ENCODE measurements at places on chromosomes 12 and 14. TPM values are rescaled to one million over a fixed set of nuclear protein-coding genes. Genes with fewer than 3 reads are reported as not detected.
A peak's percentile ranks its signal among the peaks of the same experiment; 100 is the strongest.

DNA sequence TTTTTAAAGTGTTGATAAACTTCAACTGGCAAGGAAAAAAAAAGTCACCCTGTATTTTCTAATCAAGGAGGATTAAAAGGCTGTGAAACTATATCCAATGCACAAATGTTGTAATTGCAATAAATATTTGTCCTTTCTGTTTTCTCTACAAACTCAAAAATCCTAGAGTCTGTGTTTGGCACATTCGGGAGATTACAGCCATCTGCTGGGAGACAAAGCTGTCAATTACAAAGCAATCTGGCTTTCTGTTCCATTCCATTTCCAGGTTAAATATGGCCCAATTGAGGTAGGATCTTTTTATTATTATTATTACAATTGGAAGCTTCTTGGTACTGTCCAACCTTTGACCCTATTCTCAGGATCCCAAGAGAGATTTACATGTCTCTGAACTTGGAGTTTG is 295.9 kb downstream of the DIO2 start:
- no peak for DNase-seq

- DNase-seq: no peak
These were observed 3.6 kb upstream of the TPI1 start for GRCh38 chr12:6863586-6864321.

DNA sequence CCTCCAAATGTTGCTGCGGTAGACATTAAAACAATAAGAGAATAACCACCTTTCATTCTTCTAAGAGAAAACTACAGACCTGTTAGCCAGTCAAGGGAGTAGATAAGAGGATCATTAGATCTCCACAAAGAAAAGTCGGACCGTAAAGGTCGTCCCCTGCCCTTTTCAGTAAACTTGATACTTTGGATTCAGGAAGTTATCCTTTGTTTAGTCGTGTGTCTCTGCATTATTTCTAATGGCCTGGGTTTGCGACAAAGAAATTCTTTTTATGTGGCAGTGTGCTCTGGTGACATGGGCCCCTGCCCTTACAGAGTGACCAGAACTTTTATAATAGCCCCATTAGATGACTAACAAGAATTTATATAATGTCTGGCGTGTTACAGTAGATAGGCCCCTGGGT is 44.6 kb upstream of the EVL start:
- DNase-seq: no peak

The IFNG-AS1 gene
- total RNA-seq: not detected

DNA sequence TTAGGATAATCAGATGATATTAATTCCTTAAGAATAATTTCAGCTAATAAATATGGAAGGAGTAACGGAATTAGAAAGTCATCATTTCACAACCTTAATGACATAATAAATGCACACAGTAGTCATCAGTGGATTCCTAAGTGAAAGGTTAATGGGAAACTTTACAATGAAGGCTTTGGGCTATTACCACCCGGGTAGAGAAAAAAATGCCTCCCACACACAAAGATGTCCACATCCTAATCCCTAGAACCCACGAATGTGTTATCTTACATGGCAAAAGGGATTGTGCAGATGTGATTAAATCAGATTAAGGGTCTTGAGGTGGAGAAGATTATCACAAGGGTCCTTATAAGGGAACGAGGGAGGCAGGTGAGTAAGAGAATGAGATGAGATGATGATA is 5.6 kb downstream of the TMED10 start:
- no peak for DNase-seq

- DNase-seq: peak; percentile 57
These were observed 9.6 kb downstream of the RDH16 start for GRCh38 chr12:56947633-56948456.

DNA sequence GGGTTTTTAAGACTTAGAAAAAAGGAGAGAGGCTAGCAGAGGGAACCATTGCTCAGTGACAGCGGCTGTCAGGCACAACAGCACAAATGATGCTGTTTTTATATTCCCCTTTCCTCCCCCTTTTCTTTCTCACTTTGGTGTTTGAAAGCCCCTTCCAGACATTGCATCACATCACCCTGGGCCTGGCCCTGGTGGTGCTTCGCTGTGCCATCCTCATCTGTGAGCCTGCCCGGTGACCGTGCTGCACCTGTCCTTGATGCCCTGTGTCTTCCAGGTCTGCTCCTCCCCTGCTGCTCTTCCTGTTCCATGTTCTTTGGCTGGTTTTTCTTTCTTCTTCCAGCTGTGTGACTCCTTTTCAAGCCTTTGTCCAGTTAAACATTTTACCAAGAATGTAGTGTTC is 24.8 kb downstream of the KLC1 start:
- no peak for DNase-seq

The DTX3 gene
- 15.9 TPM for total RNA-seq

DNA sequence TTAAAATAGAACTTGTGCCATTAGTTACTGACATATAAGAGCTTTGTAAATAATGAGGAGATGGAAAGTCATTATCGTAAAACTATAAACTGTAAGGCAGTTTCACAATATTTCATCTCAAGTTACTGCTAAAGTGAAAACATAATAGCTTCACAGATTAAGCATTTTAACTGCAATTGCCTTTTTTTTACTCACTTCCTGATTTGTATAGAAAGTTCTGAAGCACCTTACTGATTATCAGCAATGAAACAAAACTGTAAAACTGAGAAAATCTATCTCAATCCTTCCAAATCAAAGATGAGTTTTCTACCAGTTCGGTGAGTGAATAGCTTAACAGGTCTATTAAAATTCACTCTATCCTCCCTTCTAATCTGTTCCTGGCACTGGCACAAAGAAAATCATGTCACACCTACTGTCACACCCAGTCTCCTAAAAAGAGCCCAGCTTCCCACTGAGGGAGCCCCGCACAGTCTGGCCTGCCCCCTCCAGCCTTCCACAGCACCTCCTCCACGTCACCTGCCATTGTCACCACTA is 161.4 kb upstream of the ABCD2 start:
- DNase-seq: peak; percentile 8

DNA sequence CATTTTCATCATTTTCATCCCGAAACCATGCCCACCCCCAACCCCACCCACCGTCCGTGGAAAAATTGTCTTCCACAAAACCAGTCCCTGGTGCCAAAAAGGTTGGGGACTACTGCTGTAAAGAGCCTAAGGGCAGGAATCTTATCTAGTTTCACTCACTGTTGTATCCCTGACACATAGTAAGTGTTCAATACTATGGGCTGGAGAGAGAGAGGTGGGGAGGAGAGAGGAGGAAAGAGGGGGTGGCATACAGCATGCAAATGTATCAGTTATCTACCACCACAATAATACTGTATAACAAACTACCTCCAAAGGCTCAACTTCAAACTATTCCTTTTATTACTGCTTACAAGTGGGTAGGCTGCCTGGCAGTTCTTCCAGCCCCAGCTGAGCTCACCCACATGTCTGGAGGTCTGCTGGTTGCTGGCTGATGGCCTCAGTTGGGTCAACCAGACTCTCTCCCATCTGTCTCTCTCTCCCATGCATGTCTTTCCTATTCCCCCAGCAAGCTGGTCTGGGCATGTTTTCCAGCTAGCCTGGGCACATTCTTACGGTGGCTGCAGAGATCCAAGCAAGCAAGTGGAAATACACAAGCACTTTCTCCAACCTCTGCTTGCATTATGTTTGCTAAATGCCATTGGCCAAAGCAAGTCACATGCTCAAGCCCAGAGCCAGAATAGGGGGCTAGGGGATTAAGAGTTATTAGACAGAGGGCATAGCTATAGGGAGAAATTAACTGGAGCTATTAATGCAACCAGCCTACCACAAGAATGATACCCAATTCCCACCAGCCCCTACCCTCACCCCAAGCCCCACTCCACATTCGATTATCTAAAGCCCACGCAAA is 31.6 kb upstream of the FICD start:
- no peak for DNase-seq

DNA sequence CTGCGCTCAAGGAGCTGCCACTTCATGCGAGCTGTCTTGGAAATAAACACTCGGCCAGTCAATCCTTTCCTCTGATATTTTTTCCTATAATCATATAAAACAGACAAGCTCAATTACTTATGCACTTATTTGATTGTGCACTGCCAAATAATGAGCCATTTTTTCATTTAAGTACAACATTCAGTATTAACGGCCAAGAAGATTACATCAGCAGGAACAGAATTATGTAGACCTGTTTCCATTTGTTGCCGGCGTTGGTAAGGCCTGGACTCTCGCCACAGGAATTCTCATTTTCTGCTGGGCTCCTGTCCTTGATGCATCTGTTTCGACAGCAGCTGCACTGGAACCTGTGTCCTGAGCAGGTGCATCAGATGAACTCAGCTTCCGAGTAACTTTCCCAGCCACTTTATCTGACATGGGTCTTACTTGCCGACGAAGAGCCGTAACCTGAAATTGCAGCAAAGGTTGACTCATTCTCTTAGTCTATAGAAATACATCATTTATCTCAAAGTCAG is 110.2 kb downstream of the KIF21A start:
- DNase-seq: no peak

The CYP27B1 gene
- total RNA-seq: 8.6 TPM

- no peak for DNase-seq
These were observed 30.7 kb downstream of the DTX1 start for GRCh38 chr12:113087193-113087592.

- DNase-seq: no peak
These were observed 45.1 kb downstream of the ISCA2 start for GRCh38 chr14:74538411-74539391.

- no peak for DNase-seq
These were observed 18.0 kb downstream of the BCL2L14 start for GRCh38 chr12:12088761-12089160.

DNA sequence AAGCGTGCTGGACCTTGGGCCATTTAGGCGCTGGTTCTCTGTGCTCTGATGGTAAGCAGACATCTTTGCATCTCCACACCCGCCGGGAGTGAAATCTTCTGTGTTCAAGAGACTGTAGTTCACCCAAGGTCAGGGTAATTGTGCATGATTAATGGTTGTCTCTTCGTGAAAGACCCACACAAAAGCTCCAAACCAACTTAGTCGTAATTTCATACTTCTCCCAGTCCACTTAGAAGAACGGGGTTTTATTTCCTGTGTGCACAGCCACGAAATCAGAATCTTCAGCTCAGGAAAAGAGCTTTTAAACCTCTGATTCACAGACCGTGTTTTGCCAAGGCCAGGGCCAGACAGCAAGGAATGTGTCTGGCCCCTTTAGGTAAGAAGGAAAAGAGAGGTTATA is 640.9 kb downstream of the MED13L start:
- DNase-seq: no peak

DNA sequence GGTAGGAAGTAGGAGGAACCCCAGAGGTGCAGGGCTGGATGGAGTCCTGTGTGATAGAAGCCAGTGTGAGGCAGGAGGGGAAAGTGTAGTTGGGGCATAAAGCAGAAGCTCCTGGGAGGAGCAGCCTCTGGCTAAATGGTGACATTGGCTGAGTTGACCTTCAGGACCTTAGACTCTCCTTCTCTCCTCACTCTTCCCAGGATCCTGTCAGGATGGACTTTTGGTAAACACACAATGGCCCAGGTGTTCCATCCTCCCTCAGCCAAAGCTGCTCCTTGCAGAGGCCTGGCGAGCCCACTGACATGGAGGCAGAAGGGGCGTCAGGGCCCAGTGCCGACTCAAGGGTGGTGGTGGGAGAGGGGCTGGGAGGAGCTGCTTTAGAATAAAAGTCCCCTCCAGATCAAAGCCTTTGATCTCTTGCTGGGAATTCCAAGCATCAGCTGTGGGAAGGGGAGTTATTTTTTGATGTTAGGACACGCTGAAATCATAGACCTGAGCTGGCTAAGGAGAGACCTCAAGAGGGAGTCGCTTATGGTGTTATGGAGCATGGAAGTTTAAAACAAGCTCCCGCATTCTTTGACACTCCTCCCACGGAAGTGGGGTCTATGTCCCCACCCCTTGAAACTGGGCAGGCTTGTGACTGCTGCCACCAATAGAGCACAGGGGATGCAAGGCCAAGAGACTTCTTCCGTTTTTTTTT is 44.1 kb downstream of the SMIM41 start:
- no peak for DNase-seq

DNA sequence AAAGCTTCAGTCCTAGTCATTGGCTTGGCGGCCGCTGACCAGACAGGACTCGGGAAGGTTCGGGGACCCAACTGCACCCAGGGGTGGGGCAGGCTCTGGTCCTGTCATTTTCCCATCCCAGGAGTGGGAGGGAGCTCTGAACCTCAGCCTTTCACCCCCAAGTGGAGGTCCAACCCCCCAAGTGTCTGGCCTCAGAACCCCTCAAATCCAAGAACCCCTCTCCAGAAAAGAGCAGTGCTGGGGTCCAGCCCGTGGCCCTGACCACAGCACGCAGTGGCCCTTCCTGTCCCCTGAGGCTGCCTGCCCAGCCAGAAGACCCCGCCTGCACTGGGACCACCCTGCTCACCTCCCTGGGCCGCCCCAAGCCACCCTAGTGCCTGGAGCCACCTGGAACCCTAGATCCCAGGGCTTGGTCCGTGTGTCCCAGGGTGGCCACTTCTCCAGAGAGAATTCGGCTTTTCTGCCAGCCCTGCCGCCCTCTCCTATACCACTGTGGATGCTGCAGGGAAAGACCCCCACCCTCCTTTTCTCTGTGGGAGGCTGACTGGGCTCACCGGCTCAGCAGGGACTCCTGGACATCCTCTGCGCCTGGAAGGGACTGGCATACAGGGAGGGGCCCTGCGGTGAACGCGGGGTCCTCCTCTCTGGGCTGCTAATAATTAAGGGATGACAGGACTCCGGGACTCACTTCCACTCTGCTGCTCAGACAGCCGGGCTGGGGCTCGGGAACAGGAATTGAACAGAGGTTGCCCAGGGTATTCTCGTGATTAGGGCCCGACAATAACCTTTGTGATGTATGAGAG is 326.9 kb upstream of the SFSWAP start:
- no peak for DNase-seq

DNA sequence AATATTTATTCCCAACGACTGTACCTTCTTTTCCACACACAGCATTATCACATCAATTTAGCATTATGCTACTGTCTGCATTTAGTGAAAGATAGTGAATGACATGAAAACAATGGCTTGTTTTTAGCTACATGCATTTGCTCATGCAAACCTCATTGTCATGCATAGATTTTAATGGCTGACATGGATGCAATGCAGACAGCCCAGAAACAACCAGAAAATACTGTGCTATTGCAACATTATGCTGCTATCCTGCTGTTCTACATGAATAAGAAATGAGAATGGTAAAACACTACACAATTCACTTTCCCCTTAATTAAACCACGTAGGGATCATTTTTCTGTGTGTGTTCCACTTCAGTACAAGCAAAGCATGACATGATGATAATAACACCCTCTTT is 90.8 kb downstream of the LIN7A start:
- DNase-seq: no peak

Measured in PC-3 (cell line).